Fibroblast of skin of right quadriceps (primary cell): ENCODE measurements at places on chromosomes 2 and 18.

DNA sequence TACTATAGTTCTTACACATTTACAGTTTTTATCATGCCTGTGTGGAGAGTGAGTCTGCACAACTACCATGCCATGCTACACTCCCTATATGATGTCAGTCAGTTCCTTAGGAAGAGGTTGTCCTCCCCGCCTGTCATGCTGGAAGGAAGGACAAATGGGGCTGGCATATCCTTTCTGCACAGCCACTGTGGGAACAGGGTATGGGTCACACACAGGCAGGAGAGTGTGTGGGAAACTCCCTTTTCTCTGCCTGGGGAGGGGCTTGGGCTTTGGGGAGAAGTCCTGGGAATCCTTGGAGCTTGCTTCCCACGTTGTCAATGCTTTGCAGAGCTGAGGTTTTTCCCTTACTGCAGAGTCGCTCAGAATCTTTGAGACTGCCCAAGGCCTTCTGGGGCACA lies 232.1 kb downstream of the PRKCE start:
- DNase-seq, result no peak

GRCh38 chr2:176118601-176119339 lies 2.2 kb downstream of the HOXD10 start:
- peak; percentile 58 for DNase-seq

- DNase-seq, result no peak
Observed at GRCh38 chr2:41521211-41521610, 526.6 kb upstream of the PKDCC start.

- peak; percentile 11 for DNase-seq
Observed at GRCh38 chr18:47184419-47185050, 8.4 kb upstream of the IER3IP1 start.

DNA sequence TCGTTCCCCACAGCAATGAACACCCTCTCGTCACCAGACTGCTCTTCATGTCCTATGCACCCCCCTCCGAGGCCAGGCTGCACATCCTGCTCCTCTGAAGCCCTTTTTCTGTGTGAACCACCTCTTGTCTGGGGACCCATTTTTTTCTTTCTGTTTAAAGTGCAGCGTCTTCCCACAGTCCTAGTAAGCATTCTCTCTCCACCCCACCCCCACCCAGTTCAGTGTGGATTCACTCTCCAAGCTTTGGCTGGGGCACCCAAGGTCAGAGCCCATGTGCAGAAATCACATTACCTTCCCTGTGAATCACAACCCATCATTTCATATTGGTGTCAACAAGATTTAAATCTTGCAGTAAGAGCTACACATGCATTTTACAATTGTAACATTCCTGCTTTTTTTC lies 26.4 kb upstream of the PKDCC start:
- DNase-seq, result peak; percentile 97

GRCh38 chr2:26710743-26711456 lies 18.4 kb downstream of the KCNK3 start:
- no peak for DNase-seq

GRCh38 chr2:172084395-172084644 lies 987 bp upstream of the DLX1 start:
- no peak for DNase-seq

GRCh38 chr2:198314559-198315153 lies 510.3 kb downstream of the PLCL1 start:
- peak; percentile 65 for DNase-seq

DNA sequence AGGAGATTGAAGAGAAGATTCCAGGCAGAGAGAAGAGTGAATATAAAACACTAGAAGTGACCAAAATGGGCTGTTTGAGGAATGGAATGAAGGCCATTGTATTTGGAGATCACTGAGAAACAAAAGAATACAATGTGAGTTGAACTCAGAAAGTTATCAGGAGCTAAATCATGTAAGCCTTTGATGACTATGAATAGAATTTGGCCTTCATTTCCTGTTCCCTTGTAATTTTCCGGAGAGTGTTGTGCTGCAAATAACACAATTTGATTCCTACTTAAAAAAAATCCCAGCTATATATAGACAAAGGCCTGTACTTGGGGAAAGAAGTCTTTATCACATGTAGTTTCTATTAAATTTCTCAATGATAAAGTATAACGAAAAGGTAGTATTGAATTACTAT lies 33.7 kb upstream of the KYNU start:
- DNase-seq, result no peak

- no peak for DNase-seq
Observed at GRCh38 chr2:3557639-3558204, 411 bp downstream of the RNASEH1 start.

DNA sequence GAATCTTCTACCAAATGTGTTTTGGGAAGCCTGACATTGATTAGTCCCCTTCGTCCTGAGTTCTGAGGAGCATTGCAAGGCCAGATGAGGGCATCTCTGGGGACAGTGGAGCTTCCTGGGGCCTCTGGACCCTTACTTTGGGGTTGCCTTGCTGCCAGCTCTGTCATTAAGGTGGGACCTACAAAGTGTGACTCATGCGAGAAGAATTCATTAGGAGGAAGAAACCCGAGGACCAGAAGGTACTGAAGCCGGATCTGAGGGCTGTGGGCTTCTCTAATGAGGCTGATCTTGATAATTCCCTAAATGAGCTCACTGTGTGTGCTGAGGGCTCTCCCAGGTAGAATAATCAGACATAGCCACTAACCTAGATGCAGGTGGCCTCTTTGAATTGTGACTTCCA lies 695 bp upstream of the SCYGR2 start:
- no peak for DNase-seq

DNA sequence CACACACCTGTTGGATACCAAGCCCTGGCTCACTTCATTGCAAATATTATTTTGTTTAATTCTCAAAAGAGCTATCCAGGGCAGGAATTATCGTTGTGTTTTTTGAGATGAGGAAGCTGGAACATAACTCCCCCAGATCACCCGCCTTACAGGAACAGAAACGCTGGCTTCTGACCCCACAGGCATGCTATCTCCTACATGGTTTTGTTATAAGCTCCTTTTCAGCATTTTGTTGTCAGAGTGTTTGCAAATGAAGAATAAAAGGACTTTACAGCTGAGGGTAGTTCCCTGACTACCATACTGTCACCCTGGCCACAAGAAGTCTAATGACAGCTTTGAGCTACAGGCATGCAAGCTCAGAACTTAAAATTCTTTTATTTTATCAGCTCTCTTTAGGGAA lies 62.0 kb upstream of the MRPS9 start:
- no peak for DNase-seq

GRCh38 chr2:95185197-95185596 lies 19.6 kb downstream of the ZNF2 start:
- no peak for DNase-seq

- DNase-seq, result peak; percentile 78
Observed at GRCh38 chr2:65377556-65378192, 54.7 kb downstream of the SPRED2 start.

DNA sequence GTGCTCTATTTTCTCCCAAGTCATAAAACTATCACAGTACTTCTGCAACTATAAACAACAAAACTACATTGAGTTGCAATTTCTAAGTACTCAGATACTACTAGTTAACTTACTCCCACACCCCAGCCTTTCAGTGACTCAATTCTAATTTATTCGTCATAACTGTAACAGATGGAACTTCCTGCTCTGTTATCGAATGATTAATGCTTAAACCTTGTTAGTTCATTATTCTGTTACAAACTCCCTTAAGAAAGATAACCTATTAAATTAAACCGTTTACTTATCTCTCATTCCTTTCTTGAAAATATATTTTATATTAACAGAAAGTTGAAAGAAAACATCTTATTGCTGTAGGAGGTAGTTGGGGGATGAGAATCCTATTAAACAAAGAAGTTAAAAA lies 17.0 kb downstream of the TNFAIP6 start:
- DNase-seq, result peak; percentile 84

GRCh38 chr2:164766216-164766953 lies 75.2 kb downstream of the COBLL1 start:
- no peak for DNase-seq

- DNase-seq, result no peak
Observed at GRCh38 chr2:84071050-84071449, 388.0 kb downstream of the SUCLG1 start.

DNA sequence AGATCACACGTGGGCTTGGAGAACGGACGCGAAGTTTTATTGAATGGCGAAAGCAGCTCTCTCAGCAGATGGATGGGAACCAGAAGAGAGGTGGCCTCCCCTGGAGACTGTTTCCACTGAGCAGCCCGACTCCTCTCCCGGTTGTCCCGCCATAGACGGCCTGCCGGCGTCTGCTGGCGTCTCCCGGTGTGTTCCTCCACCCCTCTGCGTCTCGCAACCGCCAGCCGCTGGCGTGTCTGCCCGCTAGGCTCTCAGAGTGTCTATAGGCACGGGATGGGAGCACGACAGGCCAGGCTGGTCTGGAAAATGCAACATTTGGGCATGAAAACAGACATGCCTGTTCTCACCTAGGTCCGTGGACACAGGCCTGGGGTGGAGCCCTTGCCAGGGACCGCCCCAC lies 366.7 kb upstream of the SOX11 start:
- DNase-seq, result no peak

- DNase-seq, result peak; percentile 48
Observed at GRCh38 chr2:230974096-230974913, 21.6 kb upstream of the SPATA3 start.

DNA sequence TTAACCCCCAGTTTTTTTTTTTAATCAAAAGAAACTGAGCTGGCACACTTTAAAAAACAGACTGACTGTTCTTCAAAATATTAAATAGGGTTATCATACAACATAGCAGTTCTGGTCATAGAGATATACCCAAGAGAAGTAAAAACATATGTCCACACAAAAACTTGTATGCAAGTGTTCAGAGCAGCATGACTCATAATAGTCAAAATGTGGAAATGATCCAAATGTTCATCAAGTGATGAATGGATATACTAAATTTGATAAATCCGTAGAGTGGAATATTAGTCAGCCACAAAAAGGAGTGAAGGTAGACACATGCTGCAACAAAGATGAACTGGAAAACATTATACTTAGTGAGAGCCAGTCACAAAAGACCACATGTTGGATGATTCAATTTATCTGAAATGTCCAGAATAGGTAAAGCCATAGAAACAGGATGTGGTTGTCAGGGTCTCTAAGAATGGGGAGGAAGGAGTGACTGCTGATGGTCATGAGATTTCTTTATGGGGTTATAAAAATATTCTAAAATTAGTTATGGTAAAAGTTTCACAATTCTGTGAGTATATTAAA lies 5.1 kb downstream of the SMIM21 start:
- peak; percentile 47 for DNase-seq

DNA sequence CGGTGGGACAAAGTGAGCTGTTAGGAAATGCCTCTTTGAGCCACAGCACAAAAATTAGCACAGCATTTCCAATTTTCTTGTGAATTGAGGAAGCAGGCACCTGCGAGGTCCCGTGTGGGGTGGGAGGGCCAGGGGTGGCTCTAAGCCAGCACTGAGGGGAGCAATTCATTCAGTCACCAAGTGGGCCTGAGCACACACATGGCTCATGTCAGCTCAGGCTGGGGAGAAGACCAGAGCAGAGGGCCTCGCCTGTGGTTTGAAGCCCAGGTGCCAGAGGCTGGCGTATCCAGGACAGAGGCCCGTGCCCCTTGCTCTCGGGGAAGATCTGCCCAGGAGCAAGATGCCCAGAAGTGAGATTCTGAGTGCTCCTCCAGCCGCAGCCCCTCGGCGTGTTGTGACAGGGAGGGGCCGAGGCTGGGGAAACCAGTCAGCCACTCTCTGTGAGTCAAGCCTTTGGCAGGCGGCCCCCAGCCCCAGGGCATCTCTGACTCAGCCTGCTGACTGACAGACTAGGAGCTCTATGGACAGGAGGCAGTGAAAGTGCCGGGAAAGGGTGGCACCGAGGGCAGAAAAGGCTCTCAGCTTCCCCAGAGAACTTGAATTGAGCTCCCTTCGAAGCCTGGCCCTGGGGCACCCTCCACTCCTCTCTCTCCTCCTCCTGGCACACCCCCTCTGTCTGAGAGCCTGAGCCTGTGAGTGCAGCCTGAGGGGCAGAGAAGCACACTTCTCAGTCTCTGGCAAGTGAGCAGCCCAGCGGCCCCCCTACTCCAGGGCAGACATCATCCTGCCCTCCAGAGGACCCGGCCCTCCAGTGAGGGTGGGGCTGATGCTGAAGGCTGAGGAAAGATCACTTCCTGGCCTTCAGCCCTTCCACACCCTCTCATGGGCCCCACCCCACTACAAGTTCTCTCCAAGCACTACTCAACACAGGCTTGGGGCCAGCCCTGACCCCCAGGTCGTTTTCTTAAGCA lies 32.3 kb downstream of the CYP26B1 start:
- peak; percentile 91 for DNase-seq

- no peak for DNase-seq
Observed at GRCh38 chr2:189446780-189447179, 5.5 kb downstream of the WDR75 start.

DNA sequence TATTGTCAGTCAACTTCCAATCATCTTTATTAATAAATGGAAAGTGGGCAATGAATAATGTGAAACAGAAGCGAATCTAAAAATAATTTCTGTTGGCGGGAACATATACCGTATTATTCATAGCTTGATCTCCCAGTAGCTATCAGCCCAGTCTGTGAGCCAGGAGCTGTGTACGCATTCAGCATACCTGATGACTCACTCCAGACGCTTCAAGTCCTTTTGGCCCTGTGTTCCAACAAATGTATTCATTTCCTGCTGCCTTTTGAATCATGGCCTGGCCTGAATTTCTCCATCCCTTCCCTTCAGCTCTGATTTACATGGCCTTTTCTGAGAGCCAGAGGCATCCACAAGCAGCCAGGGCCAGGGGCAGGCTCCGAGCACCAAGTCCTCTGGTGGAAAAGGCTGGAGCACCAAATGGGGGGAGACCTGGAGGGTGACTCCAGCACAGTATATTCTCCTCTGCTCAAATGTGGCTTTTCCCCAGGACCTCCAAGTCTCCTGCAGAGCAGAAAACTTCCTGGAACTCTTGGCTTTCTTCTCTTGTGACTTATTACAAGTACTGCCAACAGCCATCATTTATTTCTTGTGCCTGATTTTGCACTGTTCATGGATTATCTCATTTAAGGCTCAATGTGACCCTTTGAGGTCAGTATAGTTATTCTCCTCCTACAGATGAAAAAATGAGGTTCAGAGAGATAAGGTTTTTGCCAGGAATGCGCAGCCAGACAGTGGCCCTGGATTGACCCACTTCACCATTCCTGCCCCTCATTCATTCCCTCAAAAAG lies 108.7 kb downstream of the EN1 start:
- peak; percentile 98 for DNase-seq

DNA sequence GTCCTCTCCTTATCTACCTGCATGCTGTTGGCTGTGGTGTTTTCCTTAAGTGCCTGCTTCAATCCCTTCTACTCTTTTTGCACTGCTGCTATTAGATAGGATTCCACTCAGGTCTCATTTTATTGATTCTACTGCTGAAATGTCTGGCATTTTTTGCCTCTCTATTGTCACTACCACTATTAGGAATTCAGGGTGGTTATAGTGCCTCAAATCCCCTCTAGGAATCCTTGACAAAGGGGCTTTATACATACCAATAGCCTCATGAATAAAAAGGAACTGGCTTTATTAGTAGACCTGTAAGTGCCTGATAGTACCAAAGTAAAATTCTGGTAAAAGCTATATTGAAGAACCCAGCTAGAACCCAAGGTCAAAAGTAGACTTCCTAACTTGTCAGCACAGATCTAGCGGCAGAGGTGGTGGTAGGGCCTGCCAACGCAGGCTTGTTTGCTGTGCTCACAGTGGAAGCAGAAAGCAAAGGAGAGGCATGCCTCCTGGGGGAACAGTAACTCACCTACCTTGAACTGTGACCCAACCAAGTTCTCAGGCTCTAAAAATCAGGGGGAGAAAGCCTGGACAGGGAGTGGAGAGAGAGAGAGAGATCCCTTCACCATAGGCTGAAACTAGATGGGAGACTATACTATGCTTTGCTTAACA lies 200.8 kb downstream of the RAB3GAP1 start:
- DNase-seq, result no peak
